ENCODE measurements at places on chromosomes 4 and X.

DNA sequence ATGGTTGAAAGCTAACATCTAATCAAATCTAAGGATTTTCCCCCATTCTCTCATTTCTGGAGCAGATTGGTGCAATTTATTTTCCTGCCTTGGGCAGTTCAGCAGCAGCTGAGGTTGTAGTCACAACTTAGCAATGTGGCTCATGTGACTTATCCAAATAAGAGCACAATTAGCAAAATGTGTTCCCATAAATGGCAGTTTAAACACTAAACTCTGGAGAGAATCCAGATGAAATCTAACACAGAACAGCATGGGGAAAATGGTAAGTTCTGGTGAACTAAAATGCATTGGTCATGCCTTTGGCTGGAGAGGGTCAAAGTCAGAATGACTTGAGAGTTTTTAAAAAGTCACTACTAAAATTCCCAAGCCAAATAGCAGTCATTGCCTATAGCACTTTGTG, 422.6 kb upstream of the DIPK2B start:
- DNase-seq: peak; percentile 86

DNA sequence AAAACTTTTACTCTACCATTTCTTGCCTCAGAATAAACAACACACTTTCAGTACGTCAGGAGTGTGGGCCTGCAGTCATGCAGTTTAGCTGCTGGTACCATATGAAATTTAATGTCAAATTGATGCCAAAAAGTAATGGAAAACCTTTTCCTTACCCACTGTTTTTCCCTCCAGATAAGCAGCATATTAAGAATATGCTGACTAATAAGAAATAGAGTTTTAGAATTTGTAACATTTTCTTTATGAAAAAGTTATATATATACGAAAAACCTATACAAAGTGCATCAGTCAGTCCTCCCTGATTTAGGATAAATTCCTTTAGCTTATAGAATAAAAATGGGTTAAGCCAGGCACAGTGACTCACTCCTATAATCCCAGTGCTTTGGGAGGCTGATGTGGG, 206.8 kb upstream of the PPARGC1A start:
- no peak for DNase-seq

DNA sequence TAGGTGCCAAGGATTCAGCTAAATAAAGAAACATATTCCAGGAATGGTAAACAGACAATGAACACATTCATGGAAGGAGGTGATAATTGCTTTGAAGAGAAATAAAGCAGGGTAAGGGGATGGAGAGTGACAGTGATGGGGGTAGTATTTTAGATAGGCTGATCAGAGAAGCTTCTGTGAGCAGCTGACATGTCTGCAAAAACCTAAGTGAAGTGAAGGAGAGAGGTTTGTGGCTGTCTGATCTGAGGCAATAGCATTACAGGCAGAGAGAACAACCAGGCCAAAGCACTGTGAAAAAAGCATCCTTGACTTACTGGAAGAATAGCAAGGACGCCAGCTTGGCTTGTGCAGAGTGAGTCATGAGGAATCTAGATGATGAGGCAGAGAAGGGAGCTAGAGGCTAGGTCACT, 271.9 kb upstream of the GATB start:
- no peak for DNase-seq

- no peak for DNase-seq
These were observed 2073.2 kb upstream of the TENM3 start for GRCh38 chr4:180169966-180170365.

GRCh38 chr4:38279077-38279476, 318.9 kb downstream of the PTTG2 start:
- DNase-seq: no peak

DNA sequence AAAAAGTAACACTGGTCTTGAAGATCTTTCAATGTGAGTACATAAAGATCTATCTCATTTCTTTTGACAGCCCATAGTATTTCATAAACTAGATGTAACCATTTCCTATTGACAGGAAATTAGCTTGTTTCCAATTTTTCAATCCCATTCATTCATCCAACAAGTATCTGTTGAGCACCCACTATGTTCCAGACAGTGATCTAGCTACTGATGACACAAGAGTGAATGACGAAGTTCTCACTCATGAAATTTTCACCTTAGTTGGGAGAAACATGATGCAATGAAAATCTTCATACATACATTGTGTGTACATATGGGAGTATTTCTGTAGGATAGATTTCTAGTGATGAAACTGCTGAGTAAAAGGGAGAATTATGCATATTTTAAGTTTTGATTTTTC, 1.7 kb downstream of the CD38 start:
- DNase-seq: no peak

DNA sequence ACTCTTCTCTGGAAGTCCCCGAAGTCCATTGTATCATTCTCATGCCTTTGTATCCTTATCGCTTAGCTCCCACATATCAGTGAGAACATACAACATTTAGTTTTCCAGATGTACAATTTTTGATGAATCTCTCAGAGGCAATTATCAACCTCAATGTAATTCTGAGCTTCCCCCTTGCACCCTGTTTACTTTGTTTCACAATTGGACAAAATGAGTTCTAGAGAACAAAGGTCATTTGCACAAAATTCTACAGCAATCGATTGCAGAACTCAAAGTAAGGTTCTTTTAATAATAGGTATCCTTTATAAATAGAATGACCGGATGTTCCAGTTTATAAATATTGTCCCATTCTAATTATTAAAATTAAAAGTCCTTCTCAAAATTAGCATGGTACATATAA, 79.3 kb downstream of the SLC16A2 start:
- no peak for DNase-seq

DNA sequence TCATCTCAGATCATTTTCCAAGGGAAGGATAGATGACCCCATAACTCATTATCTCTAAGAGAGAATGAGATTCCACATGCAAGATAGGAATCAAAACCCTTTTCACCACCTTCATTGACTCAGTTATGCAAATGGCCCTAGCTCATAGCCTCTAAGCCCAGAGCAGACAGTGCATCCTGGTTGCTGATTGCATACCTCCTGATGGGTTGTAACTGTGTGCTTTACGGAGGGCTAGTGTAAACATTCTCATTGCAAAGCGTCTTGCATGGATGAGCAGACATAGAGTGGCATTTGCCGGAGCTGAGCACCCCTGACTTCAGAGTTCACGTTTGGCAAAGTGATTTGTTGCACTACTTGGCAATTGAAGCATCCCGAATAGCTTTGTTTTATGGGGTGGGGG, 151.0 kb downstream of the VCX3A start:
- no peak for DNase-seq

GRCh38 chrX:13372203-13372980, 52.5 kb upstream of the ATXN3L start:
- DNase-seq: no peak
